ENCODE measurements at places on chromosomes 2 and 18.

DNA sequence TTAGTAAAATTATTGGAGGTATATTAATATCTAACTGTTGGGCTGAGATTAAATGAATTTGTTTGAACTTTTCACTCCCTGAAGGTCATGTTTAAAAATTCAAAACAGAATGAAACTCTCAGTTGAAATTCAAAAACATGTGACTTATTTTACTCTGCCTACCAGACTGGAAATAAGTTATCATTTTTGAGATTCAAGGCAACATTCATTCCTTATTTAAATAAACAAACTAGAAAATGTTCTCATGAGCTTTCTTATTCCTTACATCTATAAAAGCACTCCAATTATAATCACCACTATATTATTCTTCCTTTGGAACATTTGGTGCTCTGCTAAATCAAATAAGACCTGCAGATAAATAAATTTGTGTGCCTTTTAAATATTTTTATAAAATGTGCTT lies 217.8 kb downstream of the CDH2 start:
- no peak for DNase-seq

DNA sequence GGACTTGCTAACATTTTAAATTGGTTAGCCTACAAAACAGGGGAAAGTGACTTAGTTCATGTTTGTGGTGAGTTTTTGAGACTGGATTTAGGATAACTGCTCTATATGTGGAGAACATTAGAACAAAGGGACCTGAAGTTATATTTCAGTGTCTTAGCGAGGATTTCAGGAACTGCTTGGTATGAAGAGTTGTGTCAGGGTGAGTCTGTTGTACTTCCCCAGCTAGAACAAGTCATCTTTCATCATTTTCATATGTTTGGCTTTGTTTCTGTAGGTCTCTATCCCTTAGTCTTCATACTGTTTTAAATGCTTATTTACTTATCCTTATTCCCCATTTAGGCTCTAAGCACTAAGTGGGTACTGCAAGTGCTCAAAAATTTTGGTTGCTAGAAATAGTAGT lies 41.9 kb downstream of the KCMF1 start:
- no peak for DNase-seq

- no peak for DNase-seq
Measured at GRCh38 chr2:232512602-232513001, 7.6 kb upstream of the PRSS56 start.

DNA sequence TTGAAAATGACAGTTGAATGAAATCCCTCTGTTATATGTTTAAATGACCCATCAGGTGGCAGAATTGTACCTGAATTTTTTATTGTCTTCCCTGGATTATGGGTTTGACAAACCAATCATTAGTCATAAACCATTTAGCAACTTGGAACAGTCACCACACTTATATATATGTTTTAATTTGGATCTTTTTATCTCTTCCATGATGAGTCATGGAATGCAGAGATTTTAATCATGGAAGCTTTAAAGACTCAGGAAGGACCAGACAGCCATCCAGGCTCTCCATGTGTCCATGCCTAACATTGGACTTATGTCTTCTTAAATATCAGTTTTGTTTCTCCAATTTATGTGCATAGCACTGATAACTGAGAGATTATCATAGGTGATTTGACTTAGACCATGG lies 188.3 kb upstream of the ZSWIM2 start:
- DNase-seq: no peak

GRCh38 chr2:77034445-77034844 lies 487.7 kb downstream of the LRRTM4 start:
- no peak for DNase-seq

- no peak for DNase-seq
Measured at GRCh38 chr2:69185807-69186206, 172.8 kb downstream of the ANTXR1 start.

DNA sequence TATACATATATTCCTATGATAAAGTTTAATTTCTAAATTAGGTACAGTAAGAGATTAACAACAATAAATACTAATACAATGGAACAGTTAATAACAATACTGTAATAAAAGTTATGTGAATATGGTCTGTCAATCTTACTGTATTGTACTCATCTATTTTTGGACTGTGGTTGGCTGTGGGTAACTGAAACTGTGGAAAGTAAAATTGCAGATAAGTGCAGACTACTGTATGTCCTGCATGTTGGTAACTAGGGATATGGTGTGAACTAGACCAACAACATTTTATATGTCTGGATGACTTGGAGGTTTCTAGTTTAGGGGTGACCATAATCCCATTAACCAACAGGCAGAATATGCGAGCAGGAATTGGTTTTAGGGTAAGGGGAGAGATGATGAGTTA lies 23.3 kb downstream of the PHLPP1 start:
- no peak for DNase-seq

- no peak for DNase-seq
Measured at GRCh38 chr2:220144411-220144810, 517.0 kb downstream of the SLC4A3 start.

Data from stimulated activated CD4-positive, alpha-beta T cell treated with anti-CD3 and anti-CD28 coated beads, Interleukin-4, amount 100 ng/mL, for 4 hours (primary cell).